ENCODE measurements at places on chromosomes 7 and 10. TPM values are rescaled to one million over a fixed set of nuclear protein-coding genes. Genes with fewer than 3 reads are reported as not detected.

Gene TLL2
- total RNA-seq, result 1.3 TPM

Gene RTKN2
- total RNA-seq, result 65.9 TPM

Gene IGF2BP3
- 242 TPM for total RNA-seq

- H3K27ac ChIP-seq, result no peak overlapping the region
- no peaks in the 10 kb centered on the region for H3K27me3 ChIP-seq
- H3K36me3 ChIP-seq, result no peaks in the 10 kb centered on the region
- DNase-seq, result no peak
Measured at GRCh38 chr10:114967071-114967470, 29.1 kb downstream of the TRUB1 start.

- no peak overlapping the region for H3K4me3 ChIP-seq
- H3K4me1 ChIP-seq, result peaks cover 10% of the 10 kb centered on the region
- H3K27ac ChIP-seq, result no peak overlapping the region
Measured at GRCh38 chr7:1241258-1241602, 8.6 kb downstream of the UNCX start.

DNA sequence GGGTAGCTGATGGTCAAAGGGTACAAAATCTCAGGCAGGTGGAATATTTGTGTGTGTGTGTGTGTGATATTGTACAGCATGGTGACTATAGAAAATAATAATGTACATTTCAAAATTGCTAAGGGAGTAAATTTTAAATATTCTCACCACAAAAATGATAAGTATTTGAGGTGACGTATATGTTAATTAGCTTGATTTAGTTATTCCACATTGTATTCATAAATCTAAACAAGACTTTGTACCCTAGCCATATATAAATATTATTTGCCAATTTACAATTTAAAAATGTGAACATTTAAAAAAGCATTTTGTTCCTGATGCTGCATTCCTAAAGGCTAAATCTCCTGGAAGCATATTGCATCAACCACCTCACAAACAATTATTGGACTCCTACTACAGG is 47.0 kb downstream of the PFKFB3 start:
- H3K27me3 ChIP-seq, result no peaks in the 10 kb centered on the region
- no peak overlapping the region for H3K27ac ChIP-seq
- H3K4me1 ChIP-seq, result no peaks in the 10 kb centered on the region
- H3K36me3 ChIP-seq, result no peaks in the 10 kb centered on the region
- DNase-seq, result no peak
- H3K4me3 ChIP-seq, result no peak overlapping the region

DNA sequence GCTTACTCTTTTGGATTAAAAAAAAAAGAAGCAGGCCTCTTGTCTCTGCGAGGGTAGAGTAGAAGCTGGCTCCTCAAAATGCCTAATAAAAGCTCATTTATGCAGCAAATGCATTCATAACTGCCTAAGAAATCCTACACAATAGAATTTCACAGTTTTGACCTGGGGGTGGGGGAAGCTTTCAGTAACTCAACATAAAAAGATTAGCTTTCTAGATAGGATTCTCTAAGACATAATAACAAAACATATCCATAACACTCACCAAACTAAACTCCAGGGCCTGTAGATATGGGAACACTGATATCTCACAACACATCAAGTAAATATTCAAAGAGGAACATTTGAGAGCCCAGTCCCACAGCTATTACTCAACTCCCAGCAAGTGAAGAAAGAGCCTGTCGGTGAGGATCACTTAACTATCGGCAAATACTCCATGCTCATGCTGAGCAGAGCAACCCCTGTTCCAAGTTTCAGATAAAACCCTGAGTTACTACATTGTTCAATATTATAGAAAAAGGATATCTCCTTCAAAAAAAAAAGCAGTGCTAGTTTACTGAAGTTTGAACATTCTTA is 88.1 kb downstream of the COBL start:
- H3K36me3 ChIP-seq, result no peaks in the 10 kb centered on the region
- no peak overlapping the region for H3K27ac ChIP-seq
- no peak for DNase-seq
- peaks cover 44% of the 10 kb centered on the region for H3K4me1 ChIP-seq
- H3K27me3 ChIP-seq, result no peaks in the 10 kb centered on the region

GRCh38 chr10:4678023-4678950 is 147.7 kb upstream of the AKR1E2 start:
- H3K27ac ChIP-seq, result no peak overlapping the region
- H3K27me3 ChIP-seq, result no peaks in the 10 kb centered on the region
- H3K4me1 ChIP-seq, result no peaks in the 10 kb centered on the region

DNA sequence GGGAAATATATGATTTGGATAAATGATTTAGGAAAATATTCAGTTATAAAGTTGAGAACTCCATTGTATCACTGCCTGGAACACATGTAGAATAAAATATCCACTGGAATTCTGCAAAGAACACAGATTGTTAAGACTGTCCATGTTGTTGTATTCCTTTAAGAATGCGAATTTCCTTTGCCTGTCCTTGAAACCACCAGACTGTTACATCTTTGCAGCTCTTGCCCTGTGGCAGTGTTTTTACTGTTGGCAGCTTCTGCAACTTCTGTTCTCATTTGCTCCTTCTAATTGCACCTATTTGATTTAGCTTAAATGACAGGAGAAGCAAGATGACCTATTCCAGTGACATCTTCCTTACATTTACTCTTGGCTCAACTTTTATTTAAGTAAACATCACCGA is 39.7 kb downstream of the MALSU1 start:
- peaks cover 4% of the 10 kb centered on the region for H3K4me1 ChIP-seq
- H3K4me3 ChIP-seq, result no peak overlapping the region
- DNase-seq, result no peak
- peaks cover 54% of the 10 kb centered on the region for H3K36me3 ChIP-seq
- no peaks in the 10 kb centered on the region for H3K27me3 ChIP-seq
- H3K27ac ChIP-seq, result no peak overlapping the region

DNA sequence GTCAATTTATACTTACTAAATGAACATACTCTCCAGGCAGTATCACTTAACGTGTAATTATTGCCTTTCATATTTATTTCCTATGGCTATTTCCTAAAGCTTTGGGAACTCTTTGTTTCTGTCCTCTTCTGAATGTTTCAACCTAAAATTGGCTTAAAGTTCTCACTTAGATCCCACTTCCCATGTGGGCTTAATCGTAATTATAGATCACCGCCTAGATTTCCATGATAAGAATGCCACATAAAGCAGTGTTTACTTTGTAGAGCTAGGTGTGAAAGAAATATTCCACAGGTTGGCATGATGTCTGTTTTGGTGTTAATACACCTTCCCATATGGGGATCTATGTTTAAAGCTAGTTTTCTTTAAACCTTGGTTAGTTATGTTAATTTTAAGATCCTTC is 1.5 kb downstream of the HDAC9 start:
- no peaks in the 10 kb centered on the region for H3K27me3 ChIP-seq
- no peak for DNase-seq
- H3K36me3 ChIP-seq, result no peaks in the 10 kb centered on the region

DNA sequence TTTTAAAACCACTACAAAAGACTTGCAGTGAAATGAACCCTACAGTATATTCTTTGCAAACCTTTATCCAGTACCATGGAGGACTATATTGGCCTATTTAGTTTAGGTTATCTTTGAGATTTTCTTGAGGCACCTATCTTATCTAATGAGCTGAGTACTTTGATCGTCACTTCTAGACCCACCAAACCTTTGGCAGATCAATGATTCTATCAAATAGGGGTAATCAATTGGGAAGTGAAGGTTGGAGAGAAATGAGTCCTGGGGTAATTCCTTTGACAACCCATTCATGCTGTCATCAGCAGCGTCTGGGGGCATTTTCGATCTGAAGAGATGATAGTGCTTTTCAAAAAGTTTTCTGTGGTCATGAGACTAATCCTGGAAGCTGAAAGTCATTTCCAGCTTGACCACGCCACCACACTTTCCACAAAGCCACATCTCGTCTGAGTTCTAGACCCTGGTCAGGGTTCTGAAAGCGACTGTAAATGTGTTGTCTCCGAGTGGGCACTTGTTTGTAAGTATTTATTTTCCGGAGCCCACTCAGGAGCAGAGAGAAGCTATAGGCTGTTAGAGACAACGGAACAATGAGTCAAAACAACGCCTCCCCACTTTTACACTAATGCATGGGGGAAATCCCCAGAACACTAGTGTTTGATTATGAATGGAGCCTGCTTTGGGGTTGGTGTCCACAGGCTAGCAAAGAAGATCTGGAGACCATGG is 4.8 kb downstream of the EGR2 start:
- H3K36me3 ChIP-seq, result no peaks in the 10 kb centered on the region
- peaks cover 51% of the 10 kb centered on the region for H3K27me3 ChIP-seq
- DNase-seq, result no peak
- no peak overlapping the region for H3K27ac ChIP-seq
- H3K4me3 ChIP-seq, result no peak overlapping the region
- peaks cover 28% of the 10 kb centered on the region for H3K4me1 ChIP-seq

DNA sequence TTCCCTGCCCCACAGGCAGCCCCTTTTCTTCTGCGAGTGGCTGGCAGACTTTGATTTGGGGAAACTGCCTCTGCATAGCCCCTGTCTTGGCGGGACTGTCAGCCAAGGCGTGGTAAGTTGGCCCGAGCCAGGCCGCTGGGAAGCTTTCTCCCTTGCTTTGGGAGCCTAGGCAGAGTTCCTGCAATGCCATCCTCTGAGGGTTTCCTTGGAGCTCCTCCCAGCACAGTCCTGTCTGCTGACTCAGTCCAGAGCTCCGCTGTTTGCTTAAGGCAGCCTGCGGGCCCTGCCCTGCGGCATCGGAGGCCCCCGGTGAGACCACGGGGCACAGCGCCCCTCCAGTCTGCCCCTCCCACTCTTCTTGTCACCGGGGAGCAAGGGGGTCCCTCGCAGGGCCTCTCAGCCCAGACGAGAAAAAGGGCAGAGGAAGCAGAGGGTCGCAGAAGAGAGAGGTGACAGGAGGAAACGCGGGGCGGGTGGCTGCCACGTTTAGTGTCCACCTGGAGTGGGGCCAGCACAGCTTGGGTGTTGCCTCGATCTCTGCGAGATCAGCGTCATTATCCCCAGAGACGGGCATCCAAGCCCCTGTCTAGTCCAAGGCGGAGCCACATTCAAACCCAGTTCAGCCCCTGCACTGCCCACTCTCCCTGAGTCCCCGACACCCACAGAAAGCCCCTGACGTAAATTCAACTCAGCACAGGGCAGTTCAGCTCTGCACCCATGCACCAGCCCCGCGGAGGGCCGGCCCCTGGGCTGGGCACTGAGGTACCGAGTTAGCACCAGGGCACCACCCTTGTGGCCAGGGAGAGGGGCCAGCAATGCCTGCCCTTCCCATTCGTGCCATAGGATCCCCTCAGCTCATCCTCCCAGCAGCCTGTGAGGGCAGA is 59.0 kb upstream of the CHST15 start:
- DNase-seq, result no peak
- H3K4me1 ChIP-seq, result peaks cover 49% of the 10 kb centered on the region
- no peak overlapping the region for H3K4me3 ChIP-seq

GRCh38 chr7:15557186-15557585 is 4.6 kb downstream of the AGMO start:
- no peaks in the 10 kb centered on the region for H3K27me3 ChIP-seq
- DNase-seq, result no peak
- no peaks in the 10 kb centered on the region for H3K36me3 ChIP-seq
- no peaks in the 10 kb centered on the region for H3K4me1 ChIP-seq

GRCh38 chr7:22216832-22217475 is 140.0 kb downstream of the RAPGEF5 start:
- no peak overlapping the region for H3K4me3 ChIP-seq
- H3K27ac ChIP-seq, result no peak overlapping the region
- no peaks in the 10 kb centered on the region for H3K27me3 ChIP-seq
- DNase-seq, result no peak

GRCh38 chr10:72349438-72349837 is 5.3 kb downstream of the DNAJB12 start:
- no peak for DNase-seq
- no peak overlapping the region for H3K27ac ChIP-seq
- H3K36me3 ChIP-seq, result no peaks in the 10 kb centered on the region
- no peak overlapping the region for H3K4me3 ChIP-seq

DNA sequence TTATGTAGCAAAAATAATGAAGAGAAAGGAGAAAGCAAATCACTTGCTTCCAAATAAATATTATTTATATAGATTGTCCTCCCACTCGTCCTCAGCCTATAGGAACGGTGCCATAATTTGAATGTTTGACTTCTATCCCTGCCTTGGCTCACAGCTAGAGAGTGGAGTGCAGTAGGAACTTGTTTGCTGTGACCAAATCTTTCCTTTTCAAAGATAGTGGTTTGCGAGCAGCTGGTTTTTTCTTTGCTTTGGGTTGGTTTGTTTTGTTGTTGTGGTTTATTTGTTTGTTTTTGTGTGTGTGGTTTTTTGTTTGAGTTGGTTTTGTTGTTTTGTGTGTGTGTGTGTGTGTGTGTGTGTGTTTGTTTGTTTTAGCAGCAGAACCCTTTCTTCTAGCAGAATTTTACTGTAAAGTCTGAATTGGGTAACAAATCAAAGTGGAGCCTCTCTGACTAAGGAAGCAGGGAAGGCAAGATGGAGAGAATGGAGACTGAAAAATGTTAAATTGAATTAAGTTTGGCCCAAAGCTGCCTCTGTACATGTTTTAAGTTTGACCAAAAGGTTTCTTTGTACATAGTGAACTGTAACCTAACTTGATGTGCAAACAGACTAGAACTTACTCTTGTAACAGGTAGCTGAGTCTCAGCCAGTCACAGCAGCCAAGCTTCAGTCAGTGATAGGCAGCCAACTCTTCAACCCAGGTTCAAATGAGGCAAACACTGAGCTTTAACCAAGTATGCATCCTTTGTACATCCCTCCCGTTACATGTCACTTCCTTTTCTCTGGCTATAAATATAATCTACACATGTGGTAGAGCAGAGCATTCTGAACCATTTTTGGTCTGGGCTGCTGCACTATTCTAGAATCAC is 149.5 kb upstream of the LRGUK start:
- peak overlapping the region; percentile 89 for H3K27ac ChIP-seq
- peaks cover 24% of the 10 kb centered on the region for H3K4me1 ChIP-seq
- H3K27me3 ChIP-seq, result no peaks in the 10 kb centered on the region
- H3K4me3 ChIP-seq, result no peak overlapping the region
- no peaks in the 10 kb centered on the region for H3K36me3 ChIP-seq
- no peak for DNase-seq

- no peak for DNase-seq
Measured at GRCh38 chr7:3267966-3268690, 32.9 kb upstream of the SDK1 start.

- H3K4me1 ChIP-seq, result peaks cover 6% of the 10 kb centered on the region
- H3K27ac ChIP-seq, result no peak overlapping the region
- DNase-seq, result peak; percentile 80
- H3K4me3 ChIP-seq, result peak overlapping the region; percentile 91
- H3K36me3 ChIP-seq, result no peaks in the 10 kb centered on the region
- H3K27me3 ChIP-seq, result no peaks in the 10 kb centered on the region
Measured at GRCh38 chr7:156892081-156892800, 742 bp downstream of the LMBR1 start.

GRCh38 chr10:29648114-29648982 is 13.6 kb upstream of the SVIL start:
- peaks cover 29% of the 10 kb centered on the region for H3K4me1 ChIP-seq
- DNase-seq, result no peak
- no peak overlapping the region for H3K27ac ChIP-seq
- no peaks in the 10 kb centered on the region for H3K27me3 ChIP-seq
- no peaks in the 10 kb centered on the region for H3K36me3 ChIP-seq
